ENCODE measurements at places on chromosomes 11 and 22.

DNA sequence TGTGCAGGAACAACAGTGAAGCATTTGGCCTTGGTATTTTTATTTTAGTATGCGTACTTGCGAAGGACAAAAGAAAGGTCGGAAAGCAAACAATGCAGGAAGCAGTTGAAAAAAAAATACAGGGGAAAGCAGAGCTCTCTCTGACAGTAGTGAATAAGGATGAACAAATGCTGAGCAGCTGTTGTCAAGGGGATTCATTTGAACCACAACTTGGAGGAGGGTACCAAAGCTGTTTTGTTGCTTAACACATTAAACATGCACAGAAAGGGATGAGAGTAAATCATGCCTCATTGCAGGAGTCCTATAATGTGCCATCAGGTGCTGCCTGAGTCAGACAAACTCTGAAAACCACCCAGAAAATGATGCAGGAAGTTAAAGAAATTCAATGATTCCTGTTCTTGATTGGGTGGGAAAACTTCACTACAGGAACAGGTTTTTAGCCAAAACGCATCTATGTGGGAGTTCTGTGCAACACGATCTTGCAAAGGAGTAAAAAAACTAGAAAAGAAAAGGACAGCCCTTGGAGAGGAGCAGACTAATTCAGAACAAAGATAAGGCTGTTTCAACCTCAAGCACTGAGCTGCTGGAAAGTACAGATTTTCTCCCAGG is 2113.5 kb downstream of the LRRC4C start:
- DNase-seq: no peak

DNA sequence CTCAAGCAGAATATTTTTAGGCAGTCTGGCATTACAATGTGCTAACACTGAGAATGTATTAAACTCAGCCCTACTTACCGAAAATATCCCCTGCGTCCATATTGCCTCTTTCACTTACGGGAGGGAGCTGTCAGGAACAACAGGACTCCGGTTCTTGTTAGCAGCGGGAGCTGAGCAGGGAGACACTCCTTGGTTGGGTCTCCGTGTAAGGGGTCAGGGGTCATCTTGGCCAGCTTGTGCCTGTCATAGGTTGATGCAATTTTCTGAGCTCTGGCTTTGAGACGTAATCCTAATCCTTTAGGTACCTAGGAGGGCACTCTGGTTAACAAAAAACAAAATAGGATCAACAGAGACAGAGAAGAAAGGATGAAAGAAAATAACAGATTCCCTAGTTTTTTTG is 1477.2 kb downstream of the BRD1 start:
- no peak for DNase-seq

- peak; percentile 34 for DNase-seq
These were observed 1.1 kb downstream of the FCHSD2 start for GRCh38 chr11:73141031-73141308.

DNA sequence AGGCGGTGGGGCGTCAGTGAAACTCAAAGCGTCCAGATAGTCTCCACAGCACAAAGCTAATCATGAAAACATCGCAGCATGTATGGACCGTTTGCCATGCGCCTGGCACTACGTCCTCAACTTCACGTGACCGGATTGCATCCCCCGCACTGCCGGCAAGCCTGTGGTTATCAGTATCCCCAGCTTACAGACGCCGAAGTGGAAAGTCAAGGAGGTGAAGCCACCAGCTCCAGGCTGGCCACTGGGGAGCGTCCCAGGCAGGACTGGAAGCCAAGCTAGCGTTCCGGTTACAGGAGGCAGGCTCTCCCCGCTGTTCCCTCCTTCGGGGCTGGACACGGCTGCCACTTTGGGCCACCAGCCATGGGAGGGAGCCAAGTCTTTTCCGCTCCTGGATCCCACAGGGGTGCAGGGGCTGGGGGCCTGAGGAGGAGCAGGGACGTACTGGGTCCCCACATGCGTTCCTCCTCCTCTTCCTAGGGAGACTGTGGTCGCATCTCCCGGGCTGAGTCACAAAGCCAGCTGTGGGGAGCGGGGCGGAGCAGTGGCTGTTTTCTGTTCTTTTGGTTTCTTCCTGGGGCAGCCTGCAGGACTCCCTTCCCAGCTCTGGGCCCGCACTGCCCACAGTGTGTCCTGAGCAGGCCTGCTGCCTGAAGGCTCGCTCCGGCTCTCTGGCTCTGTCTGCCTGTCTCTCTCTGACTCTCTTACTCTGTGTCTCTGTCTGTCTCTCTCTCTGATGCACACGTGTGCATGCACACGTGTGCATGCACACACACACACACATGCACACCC is 4.3 kb upstream of the OSBPL5 start:
- DNase-seq: no peak

DNA sequence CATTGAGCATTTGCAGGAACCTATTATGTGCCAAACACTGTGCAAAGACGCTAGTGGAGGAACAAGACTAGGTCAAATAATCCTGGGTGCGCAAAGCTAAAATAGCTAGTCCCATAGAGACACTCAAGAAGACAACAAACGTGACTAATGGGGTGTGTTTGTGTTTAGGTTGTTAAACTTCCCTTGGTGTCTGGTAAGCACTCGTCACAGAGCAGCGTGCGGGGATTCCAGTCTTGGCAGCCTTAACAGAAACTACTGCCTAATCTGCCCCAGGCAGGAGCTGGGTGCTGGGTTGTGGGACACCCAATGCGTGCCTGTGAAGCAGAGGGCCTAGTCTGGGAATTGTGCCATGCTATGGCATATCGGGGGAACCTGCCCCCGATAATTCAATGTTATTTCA is 10.8 kb upstream of the CALCB start:
- no peak for DNase-seq
